ENCODE measurements at places on chromosomes 1 and 21.

DNA sequence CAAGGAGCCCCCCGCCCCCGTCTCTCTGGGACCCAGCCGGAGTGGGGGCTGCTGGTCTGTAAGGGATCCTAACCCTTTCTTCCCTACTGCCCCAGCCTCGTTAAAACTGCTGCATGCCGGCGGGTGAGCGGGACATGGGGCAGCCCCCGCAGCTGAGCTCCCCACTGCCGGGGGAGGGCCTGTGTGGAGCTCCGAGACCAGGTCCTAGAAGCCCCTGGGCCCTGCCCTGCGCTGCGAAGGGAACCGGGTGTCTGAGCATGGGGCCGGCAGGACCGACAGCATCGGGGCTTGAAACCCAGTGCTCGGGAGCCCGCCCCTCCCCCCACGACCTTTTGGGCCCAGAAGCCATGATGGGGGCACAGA, 9.2 kb upstream of the COL6A1 start:
- no peak for DNase-seq

DNA sequence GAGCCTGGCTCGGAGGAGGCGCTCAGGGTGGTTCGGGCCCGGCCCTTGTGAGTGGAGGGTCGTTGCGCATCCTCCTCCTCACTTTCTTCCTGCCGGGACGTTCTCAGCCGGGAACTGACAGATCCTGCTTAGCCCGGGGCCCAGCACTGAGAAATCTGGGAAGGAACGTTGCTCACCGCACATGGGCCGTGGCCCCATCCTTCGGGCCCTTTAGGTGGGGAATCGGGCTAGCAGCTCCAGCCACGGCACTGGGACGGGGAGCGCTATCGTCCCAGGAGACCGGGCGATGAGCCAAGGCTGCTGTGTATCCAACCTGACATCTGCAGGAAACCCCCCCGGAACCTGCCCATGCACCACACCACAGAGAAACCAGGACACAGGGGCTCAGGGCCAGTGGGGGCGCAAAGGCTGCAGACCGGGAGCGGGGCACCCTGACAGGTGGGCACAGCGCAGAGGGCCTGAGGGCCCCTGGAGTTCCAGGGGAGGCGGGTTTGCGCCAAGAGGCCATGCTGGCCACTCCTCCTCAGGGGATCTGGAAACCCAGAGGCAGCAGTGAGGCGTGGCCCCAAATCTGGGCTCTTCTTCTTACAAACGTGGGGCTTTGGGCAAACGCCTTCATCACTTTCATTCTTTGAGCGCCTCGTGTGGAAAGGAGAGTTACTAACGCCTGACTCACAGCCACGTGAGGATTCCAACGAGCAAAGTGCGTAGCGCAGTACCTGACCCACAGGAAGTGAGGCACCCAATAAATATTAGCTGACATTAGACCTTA, at the start of gene SH2D5:
Gene SH2D5 (minus strand): TSS at position 116 of the 772 bp plus-strand sequence. CDS start 4,659 bp downstream, outside the sequence.
- no peak for DNase-seq

GRCh38 chr21:34771512-34772028, 102.8 kb downstream of the CLIC6 start:
- no peak for DNase-seq

DNA sequence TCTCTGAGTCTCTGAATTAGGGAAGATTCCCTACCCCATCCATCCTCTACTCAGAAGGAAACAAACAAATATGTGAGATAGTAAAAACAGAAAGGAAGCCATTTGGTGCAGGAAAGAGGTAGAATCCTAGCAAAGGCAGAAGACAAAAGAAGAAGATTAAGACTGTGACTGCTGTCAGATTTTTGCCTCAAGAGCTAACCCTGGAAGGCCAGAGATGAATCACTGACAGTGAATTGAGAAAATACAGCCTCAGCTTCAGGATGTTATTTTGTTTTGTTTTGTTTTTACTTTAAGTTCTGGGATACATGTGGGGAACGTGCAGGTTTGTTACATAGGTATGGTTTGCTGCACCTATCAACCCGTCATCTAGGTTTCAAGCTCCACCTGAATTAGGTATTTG, 31.7 kb downstream of the DSTYK start:
- DNase-seq: no peak

GRCh38 chr1:97074771-97075170, 353.2 kb downstream of the PTBP2 start:
- DNase-seq: no peak

All from anterior cingulate cortex (tissue), 58 donors.